Thymus (tissue), 14 donors: ENCODE measurements at places on chromosomes 3 and 15. TPM values are rescaled to one million over a fixed set of nuclear protein-coding genes. Genes with fewer than 3 reads are reported as not detected.

Gene ANKUB1
- total RNA-seq, result not detected

Gene NR2F2
- 2.0 TPM for total RNA-seq

Gene GRK7
- total RNA-seq, result not detected

DNA sequence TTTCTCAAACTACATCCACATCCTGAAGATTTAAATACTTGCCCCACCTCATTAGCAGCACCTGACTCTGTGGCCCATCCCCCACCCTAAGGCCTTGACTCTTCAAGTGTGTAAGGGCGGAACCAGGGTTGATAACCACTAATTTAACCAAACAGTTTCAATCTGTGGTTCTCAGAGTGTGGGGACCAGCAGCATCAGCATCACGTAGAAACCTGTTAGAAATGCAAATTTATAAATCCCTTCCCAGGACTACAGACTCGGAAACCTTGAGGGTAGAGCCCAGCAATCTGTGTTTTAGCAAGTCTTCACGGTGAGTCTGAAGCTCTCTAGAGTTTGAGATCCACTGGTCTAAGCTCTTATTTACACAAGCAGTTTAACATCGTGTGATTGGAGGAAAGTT is 12.4 kb downstream of the GNB4 start:
- no peak for DNase-seq

Gene RPL35A
- 2,167 TPM for total RNA-seq
